ENCODE measurements at places on chromosomes 16 and 17. TPM values are rescaled to one million over a fixed set of nuclear protein-coding genes. Genes with fewer than 3 reads are reported as not detected.

Gene NRN1L
- not detected for total RNA-seq

DNA sequence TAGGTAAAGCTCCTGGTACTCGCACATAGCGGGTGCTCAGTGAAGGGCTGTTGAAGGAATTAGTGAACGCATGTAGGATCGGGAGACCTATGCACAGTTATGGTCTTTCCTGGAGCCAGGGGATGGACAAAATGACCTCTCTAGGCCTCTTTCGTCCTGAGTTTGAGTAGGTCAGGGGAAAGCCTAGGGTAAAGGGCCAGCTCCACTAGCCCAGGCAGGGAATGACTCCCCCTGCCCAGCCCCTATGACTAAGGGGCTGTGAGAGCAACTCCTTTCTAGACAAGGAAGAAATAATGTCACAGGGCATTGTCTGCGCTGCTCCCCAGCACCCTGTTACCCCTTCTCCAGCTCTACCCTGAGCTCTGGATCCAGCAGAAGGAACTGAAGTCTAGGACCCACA is 24.6 kb upstream of the FMNL1 start:
- DNase-seq = no peak

Gene GOSR2
- total RNA-seq = 32.0 TPM

GRCh38 chr17:36550491-36551417 is 6.0 kb downstream of the GGNBP2 start:
- DNase-seq = no peak

- no peak for DNase-seq
Measured at GRCh38 chr17:50047083-50047482, 8.8 kb upstream of the ITGA3 start.

GRCh38 chr16:841455-842060 is 41.0 kb upstream of the GNG13 start:
- DNase-seq = no peak

- no peak for DNase-seq
Measured at GRCh38 chr16:80604600-80605355, 64.0 kb downstream of the DYNLRB2 start.

- DNase-seq = no peak
Measured at GRCh38 chr17:77061669-77062068, 79.1 kb upstream of the SEC14L1 start.

Gene SAMD14
- total RNA-seq = 0.78 TPM

Gene RFWD3
- 4.4 TPM for total RNA-seq

GRCh38 chr17:58507123-58507634 is 7.3 kb downstream of the MTMR4 start:
- peak; percentile 48 for DNase-seq

Gene ETV4
- 0.24 TPM for total RNA-seq

Gene ZMYND15
- total RNA-seq = not detected

DNA sequence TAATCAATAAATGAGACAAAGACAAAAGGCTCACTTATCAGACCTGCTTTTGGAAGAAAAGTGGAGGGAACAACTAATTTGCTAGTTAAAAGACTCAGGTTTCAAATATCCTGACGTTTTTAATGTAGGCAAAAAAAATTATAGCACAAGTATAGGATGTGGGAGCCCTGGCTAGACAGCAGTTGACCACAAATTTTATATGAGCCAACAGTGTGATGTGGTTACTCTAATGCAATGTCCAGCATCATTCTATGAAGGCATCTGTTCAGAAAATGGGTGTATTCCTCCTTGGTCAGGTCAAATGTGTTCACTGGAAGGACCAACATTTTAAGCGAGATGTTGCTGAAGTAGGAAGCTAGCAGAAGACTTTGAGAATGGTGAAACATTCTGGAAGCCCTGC is 237.4 kb downstream of the MAP2K6 start:
- DNase-seq = no peak

- DNase-seq = peak; percentile 4
Measured at GRCh38 chr16:68275611-68276191, 11.4 kb downstream of the SLC7A6 start.

GRCh38 chr16:5845046-5845445 is 747.5 kb upstream of the EEF2KMT start:
- DNase-seq = no peak

Gene NKD1
- total RNA-seq = 0.16 TPM

Measured in Right ventricle myocardium superior (tissue), 1 donor.